LHCN-M2 (cell line): ENCODE measurements at places on chromosomes 12 and 14.

DNA sequence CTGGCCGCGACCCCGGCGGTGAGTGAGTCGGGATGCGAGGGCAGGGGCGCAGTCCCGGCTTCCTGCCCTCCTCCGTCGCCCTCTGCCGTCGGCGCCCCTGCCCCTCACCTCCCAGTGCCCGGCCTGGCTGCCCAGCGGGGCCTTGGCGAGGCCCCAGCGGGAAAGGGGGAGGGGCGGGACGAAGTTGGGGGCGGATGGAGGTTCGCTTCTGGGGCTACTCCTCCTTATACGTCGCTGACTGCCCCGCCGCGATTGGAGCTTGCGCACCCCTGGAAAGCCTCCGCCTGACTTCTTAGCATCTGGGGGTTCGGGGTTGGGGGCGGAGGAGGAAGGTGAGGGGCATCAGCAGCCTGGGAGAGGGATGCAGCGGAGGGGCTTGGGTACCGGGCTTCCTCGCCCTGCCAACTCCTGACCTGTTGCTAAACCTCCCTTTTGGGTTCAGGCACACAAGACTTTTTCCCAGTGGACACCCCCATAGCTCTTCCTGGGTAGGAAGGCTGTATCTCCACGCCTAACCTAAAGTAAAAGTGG lies 406 bp downstream of the TMEM263 start:
- DNase-seq: peak; percentile 74

DNA sequence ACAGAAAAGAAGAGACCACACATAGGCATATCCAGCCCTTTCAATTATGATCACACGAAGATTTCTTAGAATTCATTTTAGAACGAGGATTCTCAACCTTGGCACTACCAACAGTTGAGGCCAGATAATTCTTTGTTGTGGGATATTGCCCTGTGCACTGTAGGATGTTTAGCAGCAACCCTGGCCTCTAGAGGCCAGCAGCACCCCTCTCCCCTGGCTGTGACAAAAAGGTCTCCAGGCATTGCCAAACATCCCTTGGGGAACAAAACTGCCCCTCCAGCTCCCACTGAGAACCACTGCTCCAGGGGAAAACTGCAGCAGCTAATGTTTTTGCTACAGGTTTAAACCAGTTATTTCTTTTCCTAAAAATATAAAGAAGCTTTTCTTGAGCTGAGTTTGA lies 7.1 kb downstream of the NT5DC3 start:
- DNase-seq: no peak

- DNase-seq: no peak
Measured at GRCh38 chr12:99020871-99021270, 375.8 kb downstream of the APAF1 start.

GRCh38 chr12:67271976-67272375 lies 2.8 kb downstream of the CAND1 start:
- DNase-seq: no peak

DNA sequence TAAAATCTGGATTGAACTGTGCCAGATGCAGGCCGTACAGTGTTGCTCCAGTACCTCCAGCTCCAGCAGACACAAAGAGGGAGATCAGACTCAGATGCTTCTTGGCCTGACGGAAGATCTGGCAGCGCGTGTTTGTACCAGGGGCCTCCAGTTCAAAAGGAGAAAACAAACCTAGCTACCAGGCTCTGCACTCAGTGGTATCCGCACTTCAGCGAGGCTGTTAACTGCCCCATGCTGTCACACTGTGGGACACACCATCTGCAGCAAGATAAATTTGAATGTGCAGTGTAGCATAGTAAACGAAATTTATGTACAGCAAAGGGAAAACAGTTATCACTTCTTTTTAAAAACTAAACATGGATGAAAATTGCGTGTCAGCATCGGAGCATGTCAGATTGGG lies 5.1 kb downstream of the DYNC1H1 start:
- no peak for DNase-seq

DNA sequence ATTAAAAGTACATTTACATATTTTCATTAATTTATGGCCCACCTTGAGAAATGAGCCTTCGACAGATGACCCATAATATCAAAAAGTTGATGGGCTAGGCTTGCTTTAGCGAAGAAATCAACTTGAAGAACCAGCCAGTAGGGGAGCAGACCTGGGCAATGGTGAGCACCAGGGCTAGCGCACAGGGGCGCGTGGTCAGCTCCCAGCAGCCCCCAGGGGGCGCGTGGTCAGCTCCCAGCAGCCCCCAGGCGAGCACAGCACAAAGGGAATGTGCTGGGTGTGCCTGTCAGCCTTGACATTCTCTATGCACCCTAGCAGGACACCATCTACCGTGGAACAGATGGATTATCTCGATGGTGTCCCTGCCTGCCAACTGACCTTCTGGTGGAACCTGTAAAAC lies 15.3 kb upstream of the SOX5 start:
- no peak for DNase-seq

- peak; percentile 59 for DNase-seq
Measured at GRCh38 chr12:94994312-94994711, 9.2 kb downstream of the NDUFA12 start.

GRCh38 chr14:101363880-101364391 lies 197.4 kb upstream of the DIO3 start:
- no peak for DNase-seq

GRCh38 chr14:76090616-76091391 lies 60.9 kb upstream of the GPATCH2L start:
- DNase-seq: peak; percentile 23

- no peak for DNase-seq
Measured at GRCh38 chr12:11967376-11968047, 103.2 kb upstream of the BCL2L14 start.

GRCh38 chr12:75212072-75212471 lies 2.4 kb upstream of the KCNC2 start:
- no peak for DNase-seq

GRCh38 chr14:89252887-89253532 lies 164.0 kb downstream of the FOXN3 start:
- DNase-seq: peak; percentile 16

- no peak for DNase-seq
Measured at GRCh38 chr14:33404964-33405574, 466.4 kb downstream of the NPAS3 start.

DNA sequence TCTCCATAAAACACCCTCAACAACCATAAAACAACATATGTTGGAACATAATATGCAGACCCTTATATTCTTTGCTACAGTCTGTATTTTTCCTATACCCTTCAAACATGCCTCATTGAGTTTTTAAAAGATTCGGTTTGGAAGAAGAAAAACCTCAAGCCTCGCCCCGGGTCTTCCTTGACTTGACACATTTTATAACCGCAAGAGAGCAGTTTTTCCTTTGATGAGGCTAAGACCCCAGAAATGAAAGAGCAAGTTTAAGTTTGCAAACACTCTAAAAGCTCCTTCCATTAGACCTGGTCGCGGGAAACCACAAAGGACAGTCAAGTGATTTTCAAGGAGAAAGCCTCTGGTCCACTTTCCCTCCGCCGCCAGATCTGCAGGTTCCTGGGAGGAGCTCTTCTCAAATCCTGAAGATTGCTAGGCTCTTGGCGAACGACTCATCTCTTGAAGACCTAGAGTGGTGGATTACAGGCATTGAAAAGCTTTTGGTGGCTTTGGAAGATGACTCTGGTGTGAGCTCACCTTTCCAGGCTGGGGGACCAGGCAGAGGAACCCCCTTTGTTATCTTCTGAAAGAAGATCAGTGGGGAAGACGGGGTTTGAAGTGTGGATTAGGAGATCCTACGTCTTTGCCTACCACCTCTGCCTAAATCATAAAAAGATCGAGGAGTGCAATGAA lies at the start of gene ASCL4:
ASCL4 (plus strand) TSS at position 356 of the 681 bp plus-strand sequence. CDS start 515 bp downstream, outside the sequence.
- no peak for DNase-seq

DNA sequence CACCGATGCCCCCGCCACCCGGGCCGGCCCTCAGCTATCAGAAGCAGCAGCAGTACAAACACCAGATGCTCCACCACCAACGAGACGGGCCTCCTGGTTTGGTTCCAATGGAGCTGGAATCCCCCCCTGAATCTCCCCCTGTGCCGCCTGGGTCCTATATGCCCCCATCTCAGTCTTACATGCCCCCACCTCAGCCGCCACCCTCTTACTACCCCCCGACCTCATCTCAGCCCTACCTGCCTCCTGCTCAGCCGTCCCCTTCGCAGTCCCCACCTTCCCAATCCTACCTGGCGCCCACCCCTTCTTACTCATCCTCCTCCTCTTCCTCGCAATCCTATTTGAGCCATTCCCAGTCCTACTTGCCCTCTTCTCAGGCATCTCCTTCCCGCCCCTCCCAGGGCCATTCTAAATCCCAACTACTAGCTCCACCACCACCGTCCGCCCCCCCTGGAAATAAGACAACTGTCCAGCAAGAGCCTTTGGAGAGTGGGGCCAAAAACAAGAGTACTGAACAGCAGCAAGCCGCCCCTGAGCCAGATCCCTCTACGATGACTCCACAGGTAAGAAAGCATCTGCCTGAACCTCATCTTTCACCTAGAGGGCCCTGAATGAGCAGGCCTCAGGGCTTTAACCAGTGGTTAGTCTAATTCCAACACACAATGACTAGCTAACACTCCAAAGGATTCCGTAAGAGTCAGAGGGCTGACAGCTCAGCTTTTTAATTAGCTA lies 851 bp downstream of the YLPM1 start:
- DNase-seq: peak; percentile 10

DNA sequence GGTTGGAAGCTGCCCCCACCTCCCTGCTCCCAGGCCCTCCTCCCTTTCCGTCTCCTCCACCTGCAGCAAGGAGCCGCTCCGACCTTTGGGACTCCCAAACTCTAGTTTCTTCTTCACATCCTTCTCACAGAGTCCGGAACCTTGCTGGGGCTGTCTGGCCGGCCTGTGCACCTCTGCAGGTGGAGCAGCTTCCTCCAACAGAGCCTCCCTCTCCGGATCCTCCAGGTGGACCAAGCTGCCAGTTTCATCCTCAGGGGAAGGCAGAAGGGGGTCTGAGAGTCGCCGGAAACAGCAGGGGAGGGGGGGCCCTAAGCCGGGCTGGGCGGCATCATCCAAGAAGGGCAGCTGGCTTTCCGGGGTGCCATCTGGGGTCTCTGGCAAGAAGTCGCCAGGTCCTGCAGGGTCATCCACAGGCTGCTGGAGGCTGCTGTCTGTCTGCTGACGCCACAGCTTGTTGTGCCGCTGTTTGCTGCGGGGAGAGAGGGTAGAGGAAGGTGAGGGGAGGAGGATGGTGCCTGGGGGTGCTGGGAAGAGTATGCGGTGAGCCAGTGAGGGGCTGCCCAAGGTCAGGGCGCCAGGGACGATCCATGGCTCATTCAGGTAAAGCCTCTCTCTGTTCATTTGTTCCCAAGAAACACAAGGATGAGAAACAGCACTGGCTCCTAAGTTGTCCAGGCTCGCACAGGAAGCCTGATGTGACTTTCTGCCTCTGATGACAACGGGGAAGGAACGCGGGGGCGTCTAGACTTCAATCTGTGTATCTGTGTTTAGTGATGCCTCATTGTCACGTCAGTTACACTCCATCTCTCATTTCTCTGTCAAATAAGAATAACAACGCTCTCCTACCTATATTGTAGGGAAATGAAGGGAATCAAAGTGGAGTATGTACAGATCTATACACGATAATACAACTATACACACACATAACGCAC lies 61.3 kb upstream of the CORO1C start:
- no peak for DNase-seq

DNA sequence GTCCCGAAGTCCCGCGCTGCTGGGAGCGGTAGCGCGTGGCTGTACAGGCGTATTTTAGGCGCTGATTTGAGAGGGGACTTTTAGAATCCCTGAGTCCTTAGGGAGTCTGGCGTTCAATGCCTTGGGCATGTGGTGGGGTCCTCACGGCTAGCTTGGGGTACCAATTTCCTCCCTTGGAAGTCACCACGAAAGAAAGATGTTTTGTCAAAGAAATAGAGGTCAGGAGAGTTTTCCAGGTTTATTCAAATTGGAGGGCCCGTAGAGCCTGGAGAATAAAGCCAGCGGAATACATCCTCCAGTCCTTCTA lies 63.9 kb downstream of the KLHL28 start:
- DNase-seq: no peak

- no peak for DNase-seq
Measured at GRCh38 chr12:117889098-117889497, 79.7 kb downstream of the KSR2 start.

GRCh38 chr12:125129179-125129571 lies 63.9 kb downstream of the AACS start:
- no peak for DNase-seq

GRCh38 chr14:61651355-61651754 lies 44.0 kb upstream of the HIF1A start:
- DNase-seq: no peak

- DNase-seq: no peak
Measured at GRCh38 chr14:68594737-68595380, 198.0 kb downstream of the ZFP36L1 start.

DNA sequence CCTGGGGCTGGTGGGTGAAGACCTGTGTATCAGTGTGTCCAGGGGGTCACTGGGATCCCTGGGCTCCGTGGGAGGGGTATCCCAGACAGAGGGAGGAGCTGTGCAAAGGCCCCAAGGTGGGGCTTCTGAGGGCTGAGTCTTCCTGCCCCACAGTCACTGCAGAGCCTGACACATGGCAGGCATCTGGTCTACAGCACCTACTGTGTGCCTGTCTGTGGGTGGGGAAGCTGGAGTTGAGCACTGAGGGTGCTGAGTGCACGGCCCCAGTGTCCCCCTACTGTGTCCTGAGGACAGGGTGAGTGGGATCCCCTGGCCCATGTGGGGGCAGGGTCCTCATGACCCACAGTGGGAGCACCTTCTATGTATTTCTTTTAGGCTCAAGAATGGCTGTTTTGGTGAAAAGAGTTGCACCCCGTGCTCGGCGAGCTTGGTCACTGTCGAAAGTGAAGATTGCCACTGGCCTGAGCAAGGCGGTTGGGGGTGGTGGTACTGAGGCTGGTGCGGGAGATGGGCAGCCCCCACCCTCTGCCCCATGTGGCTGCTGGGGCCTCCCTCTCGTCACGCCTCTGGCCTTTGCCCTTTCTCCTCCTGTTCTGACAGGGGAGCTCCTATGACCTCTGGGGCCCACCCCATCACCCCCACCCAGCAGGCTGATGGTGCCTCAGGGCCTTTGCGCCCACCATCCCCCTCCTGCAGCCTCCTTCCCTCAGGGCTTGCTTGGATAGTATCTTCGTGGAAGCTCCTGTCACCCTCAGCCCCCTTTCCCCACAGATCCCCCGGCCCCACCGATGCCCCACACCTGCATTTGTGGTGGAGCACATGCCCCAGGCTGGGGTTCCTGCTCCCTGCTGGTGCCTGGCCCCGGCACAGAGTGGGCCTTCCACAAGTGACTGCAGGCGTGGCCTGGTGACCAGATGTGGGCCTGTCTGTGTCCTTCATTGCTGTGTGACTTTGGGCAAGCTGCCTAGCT lies 55.8 kb downstream of the BEGAIN start:
- no peak for DNase-seq

DNA sequence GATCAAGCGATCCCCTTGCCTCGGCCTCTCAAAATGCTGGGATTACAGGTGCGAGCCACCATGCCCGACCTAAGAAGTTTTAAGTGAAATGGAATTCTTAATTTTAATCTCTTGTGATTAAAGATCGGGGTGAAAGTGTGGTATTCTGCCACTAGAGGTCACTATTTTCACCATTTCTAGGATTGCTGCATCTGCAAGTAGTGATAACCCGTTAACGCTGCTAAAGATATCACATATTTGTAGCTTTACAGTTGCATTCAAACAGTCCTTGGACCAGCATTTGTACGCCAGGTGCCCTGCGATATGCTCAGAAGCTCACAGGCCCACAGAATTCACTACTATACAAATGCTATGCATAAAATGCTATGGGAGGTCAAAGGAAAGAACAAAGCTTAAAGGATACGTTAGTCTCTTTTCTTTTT lies 19.3 kb downstream of the CCDC62 start:
- peak; percentile 51 for DNase-seq
